ENCODE measurements at places on chromosomes 13 and 19. TPM values are rescaled to one million over a fixed set of nuclear protein-coding genes. Genes with fewer than 3 reads are reported as not detected.

Gene CRB3
- total RNA-seq: not detected

Gene OR7A5
- total RNA-seq: 0.34 TPM

Gene ATP8B3
- total RNA-seq: 6.5 TPM

Gene C5AR1
- not detected for total RNA-seq

Gene PSG2
- not detected for total RNA-seq

Gene MUC16
- not detected for total RNA-seq

Gene FARP1
- 12.4 TPM for total RNA-seq

Gene CEACAM19
- total RNA-seq: 0.13 TPM

Gene WDFY2
- total RNA-seq: 7.6 TPM

Gene ZNF135
- 0.83 TPM for total RNA-seq

Gene IRS2
- total RNA-seq: 46.7 TPM

Gene KIR3DL1
- total RNA-seq: not detected

Gene PTGIR
- not detected for total RNA-seq

Gene ADGRE2
- total RNA-seq: 2.8 TPM

Gene ACP5
- 0.34 TPM for total RNA-seq

Gene NTF4
- total RNA-seq: not detected

Gene FBN3
- not detected for total RNA-seq

Gene ZNF772
- total RNA-seq: 17.9 TPM

Gene RASAL3
- total RNA-seq: 0.06 TPM

Gene PROZ
- not detected for total RNA-seq

Gene ZNF730
- 14.3 TPM for total RNA-seq

Gene KLK14
- total RNA-seq: not detected

Gene DPF1
- 13.8 TPM for total RNA-seq

Gene TMIGD2
- not detected for total RNA-seq

Gene SUGP1
- total RNA-seq: 45.8 TPM

Gene SBK2
- total RNA-seq: 0.71 TPM

Gene EPN1
- 126 TPM for total RNA-seq

Gene PCSK4
- 3.3 TPM for total RNA-seq

Gene CLN5
- total RNA-seq: 28.5 TPM

Gene CNMD
- total RNA-seq: not detected

Gene ZNF724
- 20.3 TPM for total RNA-seq

Gene CGB1
- total RNA-seq: not detected

Gene EBI3
- 0.11 TPM for total RNA-seq

Gene BRCA2
- 24.8 TPM for total RNA-seq

Gene DAND5
- not detected for total RNA-seq

Gene GIPC3
- total RNA-seq: 0.06 TPM

Gene GAS6
- total RNA-seq: 670 TPM

Gene AZU1
- total RNA-seq: not detected

Gene ZNF571
- total RNA-seq: 2.4 TPM

Gene FFAR1
- not detected for total RNA-seq

Gene SERP2
- total RNA-seq: 5.1 TPM

Gene KASH5
- total RNA-seq: not detected

Gene NCAN
- under 0.01 TPM for total RNA-seq

Gene OR7C1
- total RNA-seq: 0.06 TPM

Gene UQCRFS1
- total RNA-seq: 34.5 TPM
